AG20443 (cell line): ENCODE measurements at places on chromosomes 13 and 19.

- no peak for DNase-seq
Measured at GRCh38 chr19:24060687-24061356, 26.2 kb upstream of the ZNF254 start.

DNA sequence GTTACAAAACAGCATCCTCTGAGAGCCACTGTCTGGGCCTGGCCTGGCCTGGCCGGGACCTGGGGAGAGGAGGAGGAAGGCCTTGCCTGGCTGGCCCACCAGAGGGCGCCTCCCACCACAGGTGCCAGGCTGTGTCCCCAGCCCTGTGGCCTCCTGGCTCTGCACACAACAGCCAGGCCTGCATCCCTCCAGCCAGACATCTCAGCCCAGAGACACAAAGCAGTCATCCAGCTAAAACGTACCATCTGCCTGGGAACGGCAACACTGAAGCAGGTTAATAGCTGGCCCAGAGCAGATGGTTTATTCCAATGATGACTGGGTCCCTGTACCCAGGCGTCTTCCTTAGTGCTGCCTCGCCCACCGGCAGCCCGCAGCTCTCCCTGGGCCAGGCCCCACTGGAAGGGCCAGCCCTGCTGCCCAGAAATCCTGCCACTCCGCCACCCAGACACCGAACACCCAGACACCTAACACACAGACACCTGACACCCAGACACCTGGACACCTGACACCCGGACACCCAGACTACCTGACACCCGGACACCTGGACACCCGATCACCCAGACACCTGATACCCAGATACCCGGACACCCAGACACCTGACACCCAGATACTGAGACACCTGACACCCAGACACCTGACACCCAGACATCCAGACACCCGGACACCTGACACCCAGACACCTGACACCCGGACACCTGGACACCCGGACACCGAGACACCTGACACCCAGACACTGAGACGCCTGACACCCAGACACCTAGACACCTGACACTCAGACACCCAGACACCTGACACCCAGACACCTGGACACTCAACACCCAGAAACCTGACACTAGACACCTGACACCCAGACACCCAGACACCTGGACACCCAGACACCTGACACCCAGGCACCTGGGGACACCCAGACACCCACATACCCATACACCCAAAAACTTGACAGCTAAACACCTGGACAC lies 20.1 kb downstream of the C19orf12 start:
- DNase-seq, result peak; percentile 91

- DNase-seq, result no peak
Measured at GRCh38 chr13:108834193-108834592, 204.8 kb downstream of the MYO16 start.

GRCh38 chr13:79527698-79528097 lies 46.7 kb downstream of the NDFIP2 start:
- no peak for DNase-seq

DNA sequence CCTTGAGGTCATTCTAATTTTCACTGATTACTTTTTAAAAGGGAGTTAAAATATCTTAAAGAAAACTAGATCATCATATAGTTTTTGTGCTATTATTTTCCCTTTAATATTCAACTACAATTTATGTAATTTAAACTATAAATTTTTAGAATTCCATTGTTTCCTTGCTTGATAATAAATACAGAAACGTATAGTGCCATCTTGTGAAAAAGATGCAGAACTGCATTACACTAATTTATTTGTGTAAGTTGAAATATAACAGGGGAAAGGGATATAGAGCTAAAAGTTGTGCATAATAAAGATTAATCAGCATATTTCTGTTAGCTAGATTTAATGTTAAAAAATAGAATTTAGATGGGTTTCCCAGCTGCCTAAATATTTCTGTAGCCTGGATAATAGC lies 61.5 kb upstream of the TDRD3 start:
- peak; percentile 19 for DNase-seq

DNA sequence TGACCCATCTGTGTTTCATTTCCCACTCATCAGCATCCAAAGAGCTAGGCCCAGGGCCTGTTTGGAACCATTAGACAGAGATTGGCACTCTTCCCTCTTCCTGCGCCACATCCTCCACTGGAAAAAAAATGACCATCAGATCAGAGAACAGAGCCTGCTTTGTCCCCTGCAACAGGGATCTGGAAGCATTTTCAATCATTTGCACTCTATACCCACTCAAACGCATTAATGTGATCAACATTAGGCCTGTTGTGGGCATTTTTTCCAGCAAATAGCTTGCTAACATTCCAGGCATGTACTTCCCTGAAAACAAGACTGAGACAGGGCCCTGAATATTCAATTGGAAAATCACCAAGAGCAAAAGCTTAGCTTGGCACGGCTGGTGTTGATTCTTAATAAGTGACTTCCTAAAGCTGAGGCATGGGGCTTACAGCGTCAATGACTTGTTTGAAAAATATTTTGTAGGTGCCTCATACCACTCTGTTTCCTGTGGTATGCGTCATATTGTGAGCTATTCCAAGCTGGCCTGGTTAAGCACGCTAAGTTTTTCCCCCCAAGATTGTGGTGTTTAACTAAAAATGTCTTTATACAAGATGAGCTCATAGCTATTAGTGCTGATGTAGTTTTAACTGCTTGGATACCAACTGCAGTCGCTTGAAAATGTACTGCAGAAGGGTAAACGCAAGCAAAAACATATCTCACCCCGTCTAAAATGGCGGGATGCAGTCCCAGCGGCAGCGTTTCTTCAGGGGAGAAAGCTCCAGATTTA lies 404.4 kb downstream of the SPRY2 start:
- peak; percentile 91 for DNase-seq

DNA sequence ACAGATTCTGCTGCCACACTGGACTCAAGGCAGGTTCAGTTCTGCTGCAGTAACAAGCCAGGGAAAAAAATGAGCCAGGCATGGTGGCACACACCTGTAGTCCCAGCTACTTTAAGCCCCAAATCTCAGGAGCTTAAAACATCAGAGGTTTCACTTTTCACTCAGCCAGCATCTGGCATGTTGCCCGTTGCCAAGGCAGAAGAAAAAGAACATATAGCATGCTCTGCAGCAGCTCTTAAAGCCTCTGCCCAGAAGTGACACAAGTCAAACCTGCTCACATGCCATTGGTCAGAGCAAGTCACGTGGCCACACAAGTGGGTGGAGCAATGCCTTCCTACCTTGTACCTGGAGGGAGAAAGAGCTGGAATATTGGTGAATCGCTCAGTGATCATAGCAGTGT lies 14.7 kb upstream of the ADGRE5 start:
- DNase-seq, result peak; percentile 43

DNA sequence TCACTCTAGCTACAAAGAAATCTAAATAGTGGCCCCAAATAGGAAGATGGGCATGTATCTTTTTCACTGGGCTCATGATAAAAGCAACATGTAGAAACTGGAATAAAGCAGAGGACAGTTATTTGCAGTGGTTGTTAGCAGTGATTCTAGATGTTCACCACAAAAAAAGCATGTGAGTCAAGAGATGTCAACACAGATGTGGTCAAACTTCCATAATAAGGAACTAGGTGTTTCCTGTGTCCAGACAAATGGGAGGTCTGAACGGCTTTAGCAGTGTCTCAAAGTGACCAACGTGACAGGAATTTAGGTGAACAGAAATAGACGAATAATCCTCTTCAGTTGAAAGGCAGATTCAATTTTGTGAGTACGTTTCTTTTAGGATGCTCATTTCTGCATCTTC lies 162.7 kb downstream of the TBC1D4 start:
- no peak for DNase-seq

DNA sequence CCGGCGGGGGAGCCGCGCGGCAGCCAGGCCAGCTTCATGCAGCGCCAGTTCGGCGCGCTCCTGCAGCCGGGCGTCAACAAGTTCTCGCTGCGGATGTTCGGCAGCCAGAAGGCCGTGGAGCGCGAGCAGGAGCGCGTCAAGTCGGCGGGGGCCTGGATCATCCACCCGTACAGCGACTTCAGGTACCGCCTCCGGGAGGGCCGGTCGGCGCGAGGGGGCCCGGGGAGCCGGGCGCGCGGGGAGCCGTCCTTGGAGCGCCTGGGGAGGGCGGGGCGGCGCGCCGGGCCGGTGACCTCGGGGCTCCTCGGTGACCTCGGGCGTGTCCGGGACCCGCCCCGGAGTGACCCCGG lies 690 bp downstream of the HCN2 start:
- no peak for DNase-seq

DNA sequence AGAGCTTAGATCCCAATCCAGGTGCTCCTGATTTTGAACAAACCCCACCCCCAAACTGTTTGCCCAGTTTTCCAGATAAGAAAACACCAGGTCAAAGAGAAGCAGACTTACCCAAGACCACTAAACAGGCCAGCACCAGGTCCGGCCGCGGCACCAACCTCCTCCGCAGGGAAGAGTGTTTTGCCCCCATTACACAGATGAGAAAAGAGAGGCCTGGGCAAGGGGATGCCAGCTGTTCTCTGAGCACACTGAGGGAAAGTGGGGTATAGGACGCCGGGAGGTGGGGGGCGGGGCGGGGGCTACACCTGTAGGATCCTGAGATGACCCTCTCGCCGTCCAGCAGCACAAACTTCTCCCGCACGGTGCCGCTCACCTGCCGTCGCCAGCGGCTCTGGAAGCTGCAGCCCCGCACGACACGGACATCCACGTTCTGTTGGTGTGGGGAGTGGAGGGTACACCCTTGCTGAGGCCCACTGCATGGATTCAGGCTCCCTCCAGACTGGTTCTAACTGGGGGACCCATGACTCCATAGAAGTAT lies 3.1 kb downstream of the SPACA4 start:
- DNase-seq, result no peak

GRCh38 chr13:21304256-21304655 lies 127.8 kb downstream of the MRPL57 start:
- DNase-seq, result no peak

GRCh38 chr13:45439008-45439407 lies 20.8 kb upstream of the SLC25A30 start:
- DNase-seq, result no peak

GRCh38 chr19:50427997-50428425 lies 4.7 kb upstream of the MYBPC2 start:
- peak; percentile 87 for DNase-seq

DNA sequence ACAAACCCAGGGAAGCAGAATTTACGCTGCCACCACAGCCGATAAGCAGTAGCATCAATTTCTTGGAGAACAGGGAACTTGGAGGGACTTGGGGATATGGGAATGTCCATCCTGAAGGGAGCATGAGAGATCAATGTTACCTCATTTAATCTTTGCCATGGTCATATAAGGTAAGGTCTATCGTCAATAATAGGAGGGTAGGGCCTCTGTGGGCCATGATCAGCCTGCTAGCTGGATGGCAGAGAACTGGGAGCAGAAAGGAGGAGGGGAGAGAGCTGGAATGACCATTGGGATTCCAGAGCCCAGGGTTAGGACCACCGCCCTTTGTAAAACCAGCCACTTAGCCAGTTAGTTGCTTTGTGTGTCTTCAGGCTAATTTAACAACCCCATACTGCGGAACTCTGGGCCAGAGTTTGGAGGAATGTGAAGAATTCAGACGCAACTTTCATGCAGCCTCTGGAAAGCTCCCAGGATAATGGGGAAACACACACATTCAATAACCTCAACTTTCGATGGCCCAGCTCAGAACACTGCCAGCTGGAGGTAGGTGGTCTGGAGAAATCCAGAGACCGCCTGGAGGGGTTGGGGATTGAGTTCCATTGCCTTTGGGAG lies 40.3 kb downstream of the ZNF557 start:
- DNase-seq, result peak; percentile 66

DNA sequence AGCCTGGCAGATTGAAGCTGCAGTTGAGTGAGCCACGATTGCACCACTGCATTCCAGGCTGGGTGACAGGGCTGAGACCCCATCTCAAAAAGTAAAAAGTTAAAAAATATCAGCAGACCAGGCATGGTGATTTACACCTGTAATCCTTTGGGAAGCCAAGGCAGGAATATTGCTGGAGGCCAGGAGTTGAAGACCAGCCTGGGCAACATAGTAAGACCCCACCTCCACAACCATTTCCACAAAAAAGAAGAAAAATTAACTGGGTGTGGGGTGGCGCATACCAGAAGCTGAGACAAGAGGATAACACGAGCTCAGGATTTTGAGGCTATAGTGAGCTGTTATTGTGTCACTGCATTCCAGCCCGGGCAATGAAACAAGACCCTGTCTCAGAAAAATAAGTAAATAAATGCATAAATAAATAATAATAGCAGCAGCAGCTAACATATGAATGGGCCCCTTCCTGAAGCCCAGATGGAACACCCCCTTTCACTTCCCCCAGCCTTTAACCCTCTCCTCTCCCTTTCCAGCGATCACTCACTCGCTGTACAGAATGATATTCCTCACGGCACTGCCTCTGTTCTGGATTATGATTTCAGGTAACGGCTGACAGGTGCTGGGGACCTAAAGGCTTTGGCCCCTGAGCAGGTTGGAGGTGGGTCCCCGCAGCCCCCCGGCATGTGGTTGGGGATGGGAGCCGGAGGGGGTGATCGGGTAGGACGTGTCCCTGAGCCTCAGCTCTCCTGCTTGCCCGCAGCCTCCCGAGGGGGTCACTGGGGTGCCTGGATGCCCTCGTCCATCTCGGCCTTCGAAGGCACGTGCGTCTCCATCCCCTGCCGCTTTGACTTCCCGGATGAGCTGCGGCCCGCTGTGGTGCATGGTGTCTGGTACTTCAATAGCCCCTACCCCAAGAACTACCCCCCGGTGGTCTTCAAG lies 3.2 kb downstream of the MAG start:
- DNase-seq, result no peak

DNA sequence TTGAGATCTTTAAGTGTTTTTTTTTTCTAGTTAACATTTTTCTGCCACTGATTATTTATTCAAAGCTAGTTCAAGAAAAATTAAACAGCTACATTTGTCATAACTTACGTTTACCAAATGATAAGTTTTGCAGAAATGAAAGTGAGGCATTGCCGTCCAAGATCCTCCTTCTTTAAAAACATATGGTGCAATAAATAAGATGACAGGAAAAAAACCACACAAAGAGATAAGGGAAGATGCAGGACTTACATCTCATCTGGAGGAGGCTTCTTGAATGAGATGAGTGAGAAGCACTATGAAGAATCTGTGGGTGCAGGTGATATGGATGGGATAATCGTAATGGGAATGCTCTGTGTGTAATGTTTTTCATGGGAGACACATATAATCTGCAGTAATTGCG lies 12.4 kb downstream of the TNFSF13B start:
- no peak for DNase-seq

GRCh38 chr13:44116562-44117332 lies 237.0 kb downstream of the LACC1 start:
- no peak for DNase-seq

- DNase-seq, result no peak
Measured at GRCh38 chr13:51357928-51358595, 18.6 kb downstream of the SERPINE3 start.

DNA sequence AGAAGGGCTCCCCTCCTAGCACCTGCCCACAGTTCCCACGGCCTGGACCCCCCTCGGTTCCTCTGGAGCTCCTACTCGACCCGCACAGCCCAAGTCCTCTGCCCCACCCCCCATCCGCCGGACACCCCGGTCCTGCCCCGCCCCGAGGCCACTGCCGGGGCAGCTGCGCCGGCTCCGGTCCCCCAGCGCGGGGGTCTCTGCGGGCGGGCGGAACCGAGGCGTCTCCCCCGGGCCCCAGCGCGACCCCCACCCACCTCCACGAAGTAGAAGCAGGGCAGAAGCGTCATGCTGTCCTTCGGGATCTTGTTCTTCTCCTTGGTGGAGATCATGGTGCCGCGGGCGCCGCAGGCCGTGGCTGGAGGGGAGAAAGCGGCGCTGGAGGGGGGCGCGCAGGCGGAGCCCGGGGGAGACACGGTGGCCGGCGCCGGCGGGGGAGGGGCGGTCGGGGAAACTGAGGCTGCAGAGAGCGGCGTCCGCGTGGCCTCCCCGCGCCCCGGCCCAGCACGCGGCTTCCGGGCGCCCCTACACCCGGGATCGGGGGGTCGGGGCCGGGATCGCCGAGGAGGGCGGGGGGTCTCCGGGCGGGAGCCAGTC lies 427 bp downstream of the PLPPR3 start:
- peak; percentile 53 for DNase-seq

- DNase-seq, result no peak
Measured at GRCh38 chr19:49231804-49232203, 74.2 kb downstream of the TRPM4 start.
